Osteoblast (primary cell): ENCODE measurements at places on chromosomes 2 and 18.

- no peak for DNase-seq
Observed at GRCh38 chr18:31516437-31516836, 18.5 kb downstream of the DSG2 start.

DNA sequence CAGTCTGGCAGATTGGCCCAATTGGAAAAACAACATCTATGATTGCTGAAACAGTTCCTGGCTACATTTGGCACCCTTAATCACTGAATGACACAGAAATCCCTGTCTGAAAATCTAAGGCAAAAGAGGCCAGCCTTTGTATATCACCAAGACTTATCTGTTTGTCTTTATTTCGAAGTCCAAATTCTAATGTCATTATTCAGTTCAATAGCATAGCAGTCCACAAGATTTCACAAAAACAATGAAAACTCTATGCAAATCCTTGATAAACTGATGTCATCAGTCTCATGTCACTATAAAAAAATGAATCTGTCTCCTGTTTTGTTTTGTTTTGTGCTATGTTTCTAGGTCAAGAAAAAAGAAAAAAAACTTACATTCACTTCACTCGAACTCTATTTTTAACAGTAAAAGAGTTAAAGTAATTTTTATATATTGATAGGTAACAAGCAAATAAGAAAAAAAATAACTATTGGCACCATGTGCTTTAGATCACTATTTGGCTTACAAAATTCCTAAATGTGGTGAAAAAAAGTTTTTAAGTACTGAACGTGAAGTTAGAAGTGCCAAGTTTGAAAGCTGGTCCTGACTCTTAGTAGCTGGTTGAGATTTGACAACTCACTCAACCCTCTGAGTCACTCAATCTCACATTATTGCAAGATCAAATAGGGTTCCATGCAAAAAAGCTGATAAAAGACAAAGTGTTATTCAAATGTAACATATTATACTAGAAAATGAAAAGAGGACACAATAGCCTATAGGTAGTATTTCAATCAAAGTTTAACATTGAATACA lies 359.3 kb downstream of the IRS1 start:
- DNase-seq, result no peak

DNA sequence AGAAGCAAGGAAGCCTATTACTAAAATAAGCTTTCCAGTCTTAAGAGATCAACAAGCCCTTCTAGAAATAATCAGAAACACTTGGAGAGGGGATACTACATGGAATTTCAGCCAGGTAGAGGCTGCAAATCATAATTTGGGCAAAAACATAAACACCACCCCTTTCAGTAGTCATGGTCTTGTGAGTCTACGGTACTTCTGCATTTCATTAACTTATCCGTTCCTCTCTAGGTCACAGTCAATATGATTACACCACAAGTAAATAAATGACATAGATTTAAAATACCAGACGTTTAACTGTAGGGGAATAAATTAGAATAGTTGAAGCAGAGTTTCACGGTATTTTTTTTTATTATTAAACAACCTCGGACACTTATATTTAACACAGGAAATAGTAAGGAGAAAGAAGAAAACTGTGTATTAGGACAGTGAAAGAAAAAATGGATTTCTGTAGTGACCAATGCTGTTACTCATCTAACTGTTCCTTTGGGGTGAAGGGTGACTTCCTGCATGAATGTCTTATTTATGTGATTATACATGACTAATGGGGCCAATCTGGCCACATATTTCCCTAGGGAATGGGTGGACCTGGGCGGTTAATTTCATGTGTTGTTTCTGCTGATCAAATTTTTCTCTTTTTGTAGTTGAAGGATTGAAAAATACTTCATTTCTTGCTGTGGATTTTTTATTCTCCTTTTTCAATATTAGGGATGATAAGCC lies 456.6 kb upstream of the UBE2E3 start:
- DNase-seq, result peak; percentile 84

DNA sequence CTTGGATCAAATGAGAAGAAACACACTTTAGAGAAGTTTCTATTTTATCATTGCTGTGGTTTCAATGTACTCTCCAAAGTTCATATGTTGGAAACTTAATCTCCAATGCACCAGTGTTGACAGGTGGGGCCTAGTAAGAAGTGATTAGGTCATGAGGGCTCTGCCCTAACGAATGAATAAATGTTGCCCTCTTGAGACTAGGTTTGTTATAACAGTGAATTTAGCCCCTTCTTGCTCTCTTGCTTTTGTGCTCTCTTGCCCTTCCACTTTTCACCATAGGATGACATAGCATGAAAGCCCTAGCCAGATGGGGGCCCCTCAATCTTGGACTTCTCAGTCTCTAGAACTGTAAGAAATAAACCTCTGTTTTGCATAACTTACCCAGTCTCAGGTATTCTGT lies 664.8 kb downstream of the DCC start:
- peak; percentile 69 for DNase-seq

DNA sequence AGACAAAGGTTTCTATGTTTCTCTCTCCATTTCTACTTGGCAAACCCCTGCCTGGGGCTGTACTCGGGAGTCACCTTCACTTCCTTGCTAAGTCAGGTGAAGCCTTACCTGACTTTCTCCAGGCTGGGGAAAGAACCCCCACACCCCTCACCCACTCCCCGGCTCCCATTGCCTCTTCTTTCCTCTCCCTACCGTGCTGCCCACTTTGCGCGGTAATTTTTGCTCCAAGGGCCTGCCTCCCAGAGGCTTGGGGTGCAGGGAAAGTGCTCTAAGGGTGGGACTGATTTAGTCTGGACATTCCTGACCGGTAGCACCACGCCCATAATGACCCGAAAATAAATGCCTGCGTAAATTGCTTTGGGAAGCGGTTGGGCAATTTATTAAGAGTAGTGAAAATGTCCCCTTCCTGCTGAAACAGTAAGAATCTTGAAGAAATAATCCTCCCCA lies 49.1 kb upstream of the ATP6V1B1 start:
- DNase-seq, result peak; percentile 11

DNA sequence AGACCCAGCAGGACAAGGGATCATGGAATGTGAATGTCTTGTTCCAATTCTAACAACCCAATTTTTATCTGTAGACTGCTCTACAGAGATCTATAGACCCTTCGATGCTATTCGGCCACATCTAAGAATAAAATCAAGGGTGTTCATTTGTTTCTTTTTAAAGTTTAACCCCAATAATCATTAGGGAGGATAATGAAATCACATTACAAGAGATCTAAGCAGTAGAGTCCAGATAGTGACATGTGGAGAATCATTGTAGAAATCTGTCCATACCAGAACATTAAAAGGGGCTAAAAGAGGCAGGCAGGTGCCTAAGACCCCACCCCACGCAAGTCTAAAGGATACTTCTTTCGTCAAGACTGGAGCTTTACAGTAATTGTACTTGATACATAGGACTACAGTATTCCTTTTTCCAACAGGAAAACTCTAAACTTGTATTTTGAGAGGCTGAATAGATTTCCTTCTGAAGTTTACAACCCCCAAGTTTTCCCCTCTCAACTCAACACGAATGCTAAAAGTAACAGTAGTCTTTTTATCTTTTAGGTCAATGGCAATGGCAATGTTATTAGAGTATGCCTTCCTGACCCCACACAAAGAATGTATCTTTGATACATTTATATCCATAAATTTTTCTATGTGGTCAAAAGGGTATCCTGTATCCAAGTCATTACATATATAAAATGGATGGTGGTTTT lies 183.7 kb downstream of the TCF4 start:
- no peak for DNase-seq

DNA sequence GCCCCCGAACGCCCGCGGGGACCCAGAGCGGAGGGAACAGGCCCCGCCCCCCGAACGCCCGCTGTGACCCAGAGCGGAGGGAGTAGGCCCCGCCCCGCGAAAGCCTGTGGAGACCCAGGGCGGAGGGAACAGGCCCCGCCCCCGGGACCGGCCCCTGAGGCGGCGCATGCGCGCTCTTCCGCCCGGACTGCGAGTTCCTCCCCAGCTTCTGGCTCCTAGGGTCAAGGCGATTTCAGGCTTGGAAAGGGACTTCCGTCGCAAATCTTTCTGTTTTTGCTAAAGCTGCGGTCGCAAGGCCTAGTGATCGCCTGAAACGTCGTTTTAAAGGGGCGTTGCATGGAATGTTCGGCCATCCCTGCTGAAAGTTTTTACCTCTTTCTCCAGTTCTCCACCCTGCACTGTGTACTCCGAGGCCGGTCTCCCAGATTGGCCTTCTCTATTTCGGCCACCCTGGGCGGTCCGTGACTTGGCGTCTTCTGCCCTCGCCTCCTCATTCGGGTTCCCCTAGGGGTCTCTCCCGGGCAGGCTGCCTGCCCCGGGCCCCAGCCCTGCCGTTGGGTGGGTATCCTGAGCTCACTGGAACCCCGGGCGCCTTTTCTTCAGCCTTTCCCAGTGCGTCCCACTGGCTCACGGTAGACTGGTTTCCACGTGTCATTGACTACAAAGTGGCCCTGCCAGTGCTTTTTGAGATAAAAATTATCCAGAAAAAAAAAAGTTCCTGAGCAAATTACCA lies 372 bp upstream of the WDSUB1 start:
- peak; percentile 99 for DNase-seq

- DNase-seq, result no peak
Observed at GRCh38 chr2:29502460-29502911, 387.3 kb downstream of the CLIP4 start.

GRCh38 chr2:55099878-55100820 lies 49.9 kb upstream of the RTN4 start:
- no peak for DNase-seq

GRCh38 chr2:121911036-121911435 lies 155.6 kb downstream of the TSN start:
- no peak for DNase-seq

GRCh38 chr18:56574861-56575260 lies 63.5 kb downstream of the TXNL1 start:
- DNase-seq, result no peak
